ENCODE measurements at places on chromosomes 12 and 14.

- DNase-seq: no peak
Measured at GRCh38 chr12:101051151-101051550, 158.9 kb downstream of the SLC5A8 start.

GRCh38 chr12:39357041-39357440 lies 85.9 kb downstream of the KIF21A start:
- DNase-seq: no peak

GRCh38 chr12:108423486-108423885 lies 84.4 kb upstream of the CMKLR1 start:
- DNase-seq: no peak

GRCh38 chr12:80400571-80400991 lies 43.5 kb upstream of the PTPRQ start:
- DNase-seq: no peak

GRCh38 chr12:3246253-3246652 lies 169.1 kb downstream of the TSPAN9 start:
- no peak for DNase-seq

DNA sequence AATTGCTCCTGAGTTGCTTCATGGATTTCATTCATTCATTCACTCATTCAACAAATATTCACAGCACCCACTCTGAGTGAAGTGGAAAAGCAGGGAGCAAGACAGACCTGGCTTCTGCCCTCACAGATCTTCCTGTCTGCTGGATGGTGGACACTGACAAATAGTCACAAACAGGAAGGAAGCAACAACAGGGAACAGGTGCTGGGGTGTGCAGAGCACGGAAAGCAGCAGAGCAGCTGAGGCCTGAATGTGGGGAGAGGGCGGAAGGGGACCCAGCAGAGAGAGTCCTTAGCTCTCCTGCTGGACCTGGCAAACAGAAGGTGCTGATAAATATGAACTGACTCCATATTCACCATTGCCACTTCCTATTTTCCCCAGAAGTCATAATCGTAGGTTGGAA lies 54.4 kb downstream of the SETD3 start:
- DNase-seq: no peak

DNA sequence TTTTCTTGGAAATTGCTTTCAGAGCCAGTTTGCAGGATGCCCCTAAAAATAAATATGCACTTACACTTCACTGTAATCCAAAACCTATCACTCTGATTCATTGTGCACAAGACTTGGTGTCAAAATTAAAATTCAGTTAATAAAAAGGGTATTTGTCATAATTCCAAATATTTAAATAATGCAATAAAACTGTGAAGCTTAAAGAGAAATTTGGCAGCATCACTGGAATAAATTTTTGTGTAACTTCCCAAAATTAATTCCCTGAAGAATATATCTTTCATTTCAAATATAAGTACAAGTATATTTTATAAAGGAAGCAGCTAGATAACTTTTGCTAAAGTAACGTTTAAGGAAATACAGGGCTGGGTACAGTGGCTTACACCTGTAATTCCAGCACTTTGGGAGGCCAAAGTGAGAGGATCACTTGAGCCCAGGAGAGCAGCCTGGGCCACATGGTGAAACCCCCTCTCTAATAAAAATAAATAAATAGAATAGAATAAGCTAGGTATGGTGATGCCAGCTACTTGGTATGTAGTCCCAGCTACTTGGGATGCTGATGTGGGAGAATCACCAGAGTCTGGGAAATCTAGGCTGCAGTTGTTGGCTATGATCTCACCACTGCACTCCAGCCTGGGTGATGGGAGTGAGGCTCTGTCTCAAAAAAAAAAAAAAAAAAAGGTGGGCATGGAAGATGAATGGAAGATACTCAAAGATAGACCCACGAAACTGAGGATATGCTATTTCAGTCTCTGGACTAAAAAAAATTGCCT lies 233.8 kb downstream of the FBXL14 start:
- no peak for DNase-seq

GRCh38 chr12:130186651-130187268 lies 24.5 kb downstream of the FZD10 start:
- DNase-seq: peak; percentile 80

GRCh38 chr14:91918186-91918883 lies 29.2 kb downstream of the FBLN5 start:
- no peak for DNase-seq

DNA sequence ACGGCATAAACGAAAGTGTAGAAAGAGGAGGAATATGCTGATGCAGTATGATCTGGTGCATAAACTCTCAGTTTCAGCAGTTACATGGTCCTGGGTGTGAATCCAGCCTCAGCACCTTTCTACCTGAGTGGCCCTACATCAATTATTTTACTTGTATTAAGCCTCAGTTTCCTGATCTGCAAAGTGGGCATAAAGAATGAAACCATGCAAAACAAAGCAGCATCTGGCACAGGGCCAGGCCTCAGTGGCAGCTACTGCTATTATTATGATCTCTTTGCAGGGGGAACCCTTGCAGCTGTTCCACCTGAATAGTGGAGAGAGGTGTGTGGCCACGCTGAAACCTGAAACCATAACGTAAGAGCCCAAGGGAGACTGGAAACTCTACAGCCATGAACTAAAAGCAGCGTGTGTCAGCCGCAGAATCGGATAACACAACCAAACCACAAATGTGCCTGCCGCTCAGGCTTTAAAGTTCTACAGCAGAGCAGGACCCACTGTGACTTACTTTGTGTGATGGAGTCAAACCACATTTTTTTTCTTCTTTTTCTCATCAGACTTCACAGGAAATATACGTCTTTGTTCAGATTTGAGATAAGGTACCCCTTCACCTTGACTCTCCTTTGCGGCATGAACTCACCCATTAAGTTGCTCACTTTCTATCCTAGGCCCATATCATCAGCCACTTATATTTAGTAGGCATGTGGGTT lies 29.2 kb upstream of the FOS start:
- DNase-seq: no peak

DNA sequence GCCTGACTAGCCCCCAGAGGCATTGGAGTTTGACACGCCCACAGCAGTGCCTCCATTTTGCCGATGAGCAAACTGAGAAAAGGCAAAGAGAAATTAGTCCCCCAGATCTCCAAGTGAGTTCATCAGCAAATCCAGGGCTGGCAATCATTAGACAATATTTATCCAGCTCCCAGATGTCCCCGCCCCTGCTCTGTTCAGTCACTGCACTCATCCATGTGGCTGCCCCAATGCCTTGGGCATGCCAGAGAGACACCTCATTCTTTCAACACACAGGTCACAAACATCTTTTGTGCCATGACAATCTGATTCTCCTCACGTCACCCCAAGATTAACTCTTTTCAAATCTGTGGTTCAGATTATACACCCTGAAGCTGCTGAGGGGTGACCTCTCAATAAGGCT lies 43.5 kb downstream of the DPF3 start:
- DNase-seq: peak; percentile 65

DNA sequence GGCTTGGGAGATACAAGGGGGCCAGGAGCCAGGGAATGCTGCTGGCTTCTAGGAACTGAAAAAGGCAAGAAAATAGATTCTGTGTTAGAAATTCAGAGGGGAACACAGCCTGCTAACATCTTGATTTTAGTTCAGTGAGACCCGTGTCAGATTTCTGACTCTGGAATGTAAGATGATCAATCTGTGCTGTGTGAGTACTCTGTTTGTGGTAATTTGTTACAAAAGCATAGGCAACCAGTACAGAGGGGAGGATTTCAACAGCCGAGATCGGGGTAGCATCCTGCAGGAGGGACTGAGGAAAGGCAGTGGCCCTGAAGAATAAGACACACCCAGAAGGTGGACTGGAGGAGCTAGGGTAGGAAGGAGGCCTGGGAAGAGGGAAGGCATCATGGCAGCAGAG lies 410.0 kb upstream of the CCDC196 start:
- no peak for DNase-seq

GRCh38 chr12:68479261-68479895 lies 131.3 kb upstream of the RAP1B start:
- DNase-seq: peak; percentile 18

DNA sequence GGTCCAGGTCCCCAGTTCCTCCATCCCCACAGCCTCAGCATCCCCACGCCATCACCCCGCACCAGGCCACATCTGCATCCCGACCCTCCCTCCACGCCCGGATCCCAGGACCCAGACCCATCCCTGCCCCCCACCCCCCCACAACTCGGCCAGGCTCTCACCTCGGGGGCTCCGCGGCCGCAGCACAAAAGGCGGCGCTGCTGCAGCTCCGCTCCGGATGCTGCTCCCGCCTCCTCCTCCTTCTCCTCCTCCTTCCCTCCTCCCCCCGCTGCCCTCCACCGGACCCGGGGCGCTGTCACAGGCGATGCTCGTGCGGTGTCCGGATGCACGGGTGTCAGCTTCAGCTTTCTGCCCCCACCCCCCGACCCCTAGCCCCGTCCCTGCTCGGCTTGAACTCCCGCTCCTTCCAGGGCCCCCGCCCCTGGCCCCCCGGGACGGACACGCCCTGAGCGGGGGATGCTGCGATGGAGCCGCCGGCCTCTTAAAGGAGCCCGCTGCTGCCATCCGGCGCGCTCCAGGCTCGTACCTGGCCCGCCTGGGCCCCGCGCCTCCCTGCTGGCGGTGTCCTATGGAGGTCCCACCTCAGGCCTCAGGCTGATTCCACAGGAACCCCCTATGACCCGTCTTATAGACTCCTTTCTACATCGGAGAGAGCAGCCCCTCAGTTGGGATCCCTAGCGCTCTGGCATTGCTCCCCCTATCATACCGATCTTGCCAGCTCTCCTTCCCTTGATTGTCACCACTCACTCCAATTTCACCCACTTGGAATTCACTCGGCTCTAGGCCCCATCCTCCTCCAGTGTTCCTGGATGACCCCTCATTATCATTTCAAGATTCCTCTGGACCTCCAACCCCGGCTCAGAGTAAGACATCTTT lies at the start of gene MAP3K12:
TSS of gene MAP3K12 (minus strand) at position 193 of the 876 bp plus-strand sequence. CDS start 12,067 bp downstream, outside the sequence.
- peak; percentile 70 for DNase-seq

DNA sequence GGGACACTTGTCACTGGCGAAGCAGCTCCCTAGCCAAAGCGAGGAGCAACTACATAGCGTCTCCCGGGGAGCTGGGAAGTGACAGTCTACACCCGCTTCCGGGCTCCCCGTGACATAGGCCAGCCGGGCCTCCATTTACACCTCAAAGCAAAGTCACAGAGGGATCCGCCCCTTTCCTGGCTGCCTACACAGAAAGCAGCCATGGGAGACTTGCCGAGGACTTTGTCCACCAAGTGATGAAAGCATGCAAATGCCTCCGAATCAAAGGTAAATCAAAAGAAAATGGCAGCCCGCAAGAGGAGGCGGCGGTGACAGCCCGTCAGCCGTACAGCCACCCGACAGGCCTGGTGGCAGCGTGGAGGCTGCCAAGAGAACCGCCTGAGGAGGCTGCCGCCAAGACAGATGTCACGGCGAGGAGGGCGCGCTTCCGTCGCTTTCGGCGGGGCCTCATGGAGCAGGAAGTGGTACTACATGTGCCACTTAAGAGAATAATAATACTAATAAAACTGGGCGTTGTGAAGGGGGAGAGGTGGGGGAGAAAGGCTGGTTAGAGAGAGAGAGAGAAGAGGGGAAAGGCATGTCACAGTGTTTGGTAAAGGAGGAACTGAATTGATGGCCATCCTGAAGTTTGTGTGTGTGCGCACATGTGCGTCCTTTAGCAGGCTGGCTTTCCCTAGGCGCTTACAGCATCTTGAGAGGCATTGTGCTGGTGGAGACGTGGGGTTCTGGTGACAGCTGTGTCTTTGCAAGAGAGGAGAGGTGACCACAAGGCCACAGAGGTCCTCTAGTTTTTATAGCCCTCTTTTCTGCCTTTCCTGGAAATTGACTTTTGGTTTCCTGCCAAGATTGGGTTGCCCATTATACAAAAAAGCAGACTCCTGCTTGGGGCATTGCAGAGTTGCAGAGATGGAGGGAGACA lies 661.7 kb downstream of the VRK1 start:
- DNase-seq: no peak

GRCh38 chr14:35725930-35726329 lies 83.2 kb downstream of the RALGAPA1 start:
- no peak for DNase-seq

DNA sequence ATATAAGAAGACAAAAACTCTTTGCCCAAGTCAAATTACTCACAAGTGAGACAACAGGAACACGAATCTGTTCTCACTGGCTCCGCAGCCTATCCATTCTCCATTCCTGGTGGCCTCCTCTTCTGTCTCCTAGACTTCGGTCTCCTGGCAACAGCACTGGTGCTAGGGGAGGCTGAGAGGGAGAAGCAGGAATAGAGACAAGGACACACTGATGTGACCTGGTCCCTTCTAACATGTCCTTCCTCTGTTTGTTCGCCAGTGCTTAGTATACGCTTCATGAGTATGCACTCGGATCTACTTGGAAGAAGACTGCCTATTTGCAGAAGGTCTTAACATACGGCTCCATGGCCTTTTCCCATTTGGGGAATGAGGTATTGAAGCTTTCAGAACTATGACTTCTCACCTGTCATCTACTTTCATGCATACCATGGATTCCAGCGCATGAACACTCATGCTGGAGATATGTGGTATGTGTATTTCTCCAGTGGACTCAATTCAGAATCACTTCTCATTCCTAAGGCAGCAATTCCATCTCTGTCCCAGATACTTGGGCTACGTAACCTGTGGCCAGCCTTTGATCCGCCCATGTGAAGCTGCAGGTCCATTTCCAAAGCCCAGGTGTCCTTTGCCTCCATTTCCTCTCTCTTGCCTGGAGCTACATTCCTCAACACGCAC lies 33.9 kb downstream of the BHLHE41 start:
- DNase-seq: peak; percentile 16

DNA sequence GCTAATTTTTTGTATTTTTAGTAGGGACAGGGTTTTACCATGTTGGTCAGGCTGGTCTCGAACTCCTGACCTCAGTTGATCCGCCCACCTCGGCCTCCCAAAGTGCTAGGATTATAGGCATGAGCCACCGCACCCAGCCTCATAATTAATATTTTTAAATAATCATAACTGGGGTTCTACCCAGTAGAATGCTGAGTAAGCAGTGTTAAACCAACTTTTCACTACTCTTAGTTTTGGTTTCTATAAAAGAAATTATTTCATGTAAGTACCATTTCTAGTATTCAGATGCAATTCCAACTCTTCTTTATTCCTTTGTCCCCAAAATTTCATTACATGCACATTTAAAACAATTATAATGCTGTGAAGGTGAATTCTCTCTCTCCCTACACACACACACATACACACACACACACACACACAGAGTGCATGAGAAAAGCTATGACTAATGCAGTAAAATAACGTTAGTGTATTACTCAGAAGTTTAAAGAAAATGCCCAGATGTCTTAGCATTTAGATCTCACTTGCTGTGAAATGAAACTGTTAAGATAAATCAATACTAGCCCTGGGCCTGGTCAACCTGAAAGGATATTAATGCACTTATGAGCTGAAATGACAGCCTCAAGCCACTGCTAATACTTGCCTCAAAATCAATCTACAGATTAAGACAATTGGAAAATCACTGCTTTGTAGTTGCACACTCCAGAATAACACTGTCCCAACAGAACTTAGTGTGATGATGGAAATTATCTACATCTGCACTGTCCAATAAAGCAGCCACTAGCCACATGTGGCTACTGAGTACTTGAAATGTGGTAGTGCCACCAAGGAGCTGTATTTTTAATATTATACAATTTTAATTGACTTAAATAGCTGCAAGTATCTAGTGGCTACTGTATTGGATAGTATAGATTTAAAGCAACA lies 36.0 kb downstream of the PTPN21 start:
- DNase-seq: peak; percentile 4
